Forelimb muscle (tissue), 1 donor: ENCODE measurements at places on chromosomes 12 and 14. TPM values are rescaled to one million over a fixed set of nuclear protein-coding genes. Genes with fewer than 3 reads are reported as not detected.

SYNJ2BP gene
- 26.6 TPM for polyA plus RNA-seq

GRCh38 chr14:74519316-74520074, 25.9 kb downstream of the ISCA2 start:
- DNase-seq: no peak

DNA sequence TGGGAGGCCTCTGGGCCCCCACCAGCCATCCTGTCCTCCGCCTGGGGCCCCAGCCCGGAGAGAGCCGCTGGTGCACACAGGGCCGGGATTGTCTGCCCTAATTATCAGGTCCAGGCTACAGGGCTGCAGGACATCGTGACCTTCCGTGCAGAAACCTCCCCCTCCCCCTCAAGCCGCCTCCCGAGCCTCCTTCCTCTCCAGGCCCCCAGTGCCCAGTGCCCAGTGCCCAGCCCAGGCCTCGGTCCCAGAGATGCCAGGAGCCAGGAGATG, 729 bp upstream of the GAPDH start:
- no peak for DNase-seq

- DNase-seq: no peak
Observed at GRCh38 chr12:98845957-98846356, 200.9 kb downstream of the APAF1 start.

DNA sequence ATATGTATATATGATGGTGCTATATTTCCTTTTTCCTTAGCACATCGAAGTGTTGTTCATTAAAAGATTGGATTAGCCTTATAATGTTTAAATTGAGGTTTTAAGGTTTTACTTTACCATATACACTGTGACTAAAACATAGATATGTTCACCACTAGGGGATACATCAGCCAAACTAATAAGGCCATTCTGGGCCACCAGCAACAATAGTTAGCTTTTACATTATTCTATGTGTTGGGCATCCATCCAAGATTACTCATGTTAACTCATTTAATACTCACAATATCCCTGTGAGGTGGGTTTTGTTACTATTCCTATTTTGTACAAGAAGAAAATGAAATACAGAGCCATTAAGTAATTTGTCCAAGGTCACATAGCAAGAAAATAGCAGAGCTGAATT, 202.6 kb upstream of the AVPR1A start:
- no peak for DNase-seq
